ENCODE measurements at places on chromosomes 7 and 10.

DNA sequence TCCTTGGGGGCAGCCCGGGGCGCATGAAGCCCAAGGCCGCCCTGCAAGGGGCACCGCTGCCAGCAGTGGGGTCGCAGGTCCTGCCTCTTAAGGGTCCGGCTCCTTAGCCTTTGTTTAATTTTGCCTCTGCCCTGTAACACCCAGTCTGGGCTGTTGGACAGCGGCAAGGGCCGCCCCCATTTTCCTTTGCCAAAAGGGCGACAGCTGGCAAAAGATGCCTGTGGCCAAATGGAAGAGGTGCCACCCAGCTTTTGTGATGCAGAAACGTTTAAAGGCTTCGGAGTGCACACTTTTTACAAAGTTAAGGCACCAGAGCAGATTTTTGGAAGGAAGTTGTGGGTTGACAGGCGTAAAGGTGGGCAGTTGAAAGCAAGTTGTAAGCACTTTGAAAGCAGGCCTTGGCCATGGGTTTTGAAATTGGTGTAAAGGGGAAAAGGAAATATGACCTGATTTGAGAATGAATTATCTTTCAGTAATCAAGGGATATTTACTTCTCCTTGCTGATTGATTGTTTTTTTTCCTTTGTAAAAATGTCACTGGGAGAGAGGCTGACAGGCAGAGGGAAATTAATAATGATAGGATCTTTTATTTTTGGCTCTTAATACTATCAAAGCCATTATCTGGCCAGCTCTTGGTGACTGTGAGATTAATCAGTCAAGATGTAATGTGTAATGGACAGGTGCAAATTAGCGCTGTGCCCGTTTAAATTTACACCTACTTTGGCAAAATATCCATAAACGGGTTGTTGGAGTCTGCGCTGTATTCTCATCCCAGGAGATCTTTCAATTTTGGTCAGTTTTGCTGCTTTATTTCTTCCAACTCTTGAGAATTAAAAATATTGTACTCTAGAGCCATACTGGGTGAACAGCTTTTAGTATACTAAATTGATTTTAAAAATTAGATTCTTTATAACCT is 1.2 kb downstream of the CASD1 start:
- DNase-seq = no peak

- no peak for DNase-seq
Measured at GRCh38 chr10:7512487-7512886, 101.7 kb upstream of the SFMBT2 start.

- no peak for DNase-seq
Measured at GRCh38 chr10:103502849-103503660, 9.6 kb downstream of the NEURL1 start.

DNA sequence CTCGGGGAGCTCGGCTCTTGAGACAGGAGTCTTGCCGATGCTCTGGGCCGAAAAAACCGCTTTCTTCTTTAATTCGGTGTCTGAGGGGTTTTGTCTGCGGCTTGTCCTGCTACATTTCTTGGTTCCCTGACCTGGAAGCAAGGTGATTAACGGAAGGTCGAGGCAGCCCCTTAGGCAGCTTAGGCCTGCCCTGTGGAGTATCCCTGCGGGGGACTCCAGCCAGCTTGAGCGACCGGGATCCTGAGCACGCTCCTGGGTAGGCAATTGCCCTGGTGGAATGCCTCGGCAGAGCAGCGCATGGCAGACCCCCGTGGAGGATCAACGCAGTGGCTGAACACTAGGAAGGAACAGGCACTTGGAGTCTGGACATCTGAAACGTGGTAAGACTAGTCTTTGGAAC is 30.5 kb upstream of the GHITM start:
- DNase-seq = no peak

- DNase-seq = no peak
Measured at GRCh38 chr10:118882741-118883140, 128.0 kb upstream of the CACUL1 start.

- DNase-seq = peak; percentile 46
Measured at GRCh38 chr10:112295853-112296830, 12.9 kb downstream of the TECTB start.

GRCh38 chr7:77327067-77327931 is 88.8 kb downstream of the GSAP start:
- DNase-seq = peak; percentile 20

DNA sequence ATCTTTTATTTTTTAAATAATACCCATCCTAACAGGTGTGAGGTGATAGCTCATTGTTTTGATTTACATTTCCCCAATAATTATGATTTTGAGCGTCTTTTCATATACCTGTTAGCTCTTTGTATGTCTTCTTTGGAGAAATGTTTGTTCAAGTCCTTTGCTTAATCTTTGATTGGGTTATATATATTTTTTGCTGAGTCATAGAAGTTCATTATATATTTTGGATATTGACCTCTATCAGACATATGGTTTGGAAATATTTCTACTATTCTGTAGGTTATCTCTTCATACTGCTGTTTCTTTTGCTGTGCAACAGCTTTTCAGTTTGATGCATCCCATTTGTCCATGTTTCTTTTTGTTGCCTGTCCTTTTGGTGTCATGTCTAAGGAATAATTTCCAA is 23.6 kb upstream of the HYAL4 start:
- DNase-seq = no peak

DNA sequence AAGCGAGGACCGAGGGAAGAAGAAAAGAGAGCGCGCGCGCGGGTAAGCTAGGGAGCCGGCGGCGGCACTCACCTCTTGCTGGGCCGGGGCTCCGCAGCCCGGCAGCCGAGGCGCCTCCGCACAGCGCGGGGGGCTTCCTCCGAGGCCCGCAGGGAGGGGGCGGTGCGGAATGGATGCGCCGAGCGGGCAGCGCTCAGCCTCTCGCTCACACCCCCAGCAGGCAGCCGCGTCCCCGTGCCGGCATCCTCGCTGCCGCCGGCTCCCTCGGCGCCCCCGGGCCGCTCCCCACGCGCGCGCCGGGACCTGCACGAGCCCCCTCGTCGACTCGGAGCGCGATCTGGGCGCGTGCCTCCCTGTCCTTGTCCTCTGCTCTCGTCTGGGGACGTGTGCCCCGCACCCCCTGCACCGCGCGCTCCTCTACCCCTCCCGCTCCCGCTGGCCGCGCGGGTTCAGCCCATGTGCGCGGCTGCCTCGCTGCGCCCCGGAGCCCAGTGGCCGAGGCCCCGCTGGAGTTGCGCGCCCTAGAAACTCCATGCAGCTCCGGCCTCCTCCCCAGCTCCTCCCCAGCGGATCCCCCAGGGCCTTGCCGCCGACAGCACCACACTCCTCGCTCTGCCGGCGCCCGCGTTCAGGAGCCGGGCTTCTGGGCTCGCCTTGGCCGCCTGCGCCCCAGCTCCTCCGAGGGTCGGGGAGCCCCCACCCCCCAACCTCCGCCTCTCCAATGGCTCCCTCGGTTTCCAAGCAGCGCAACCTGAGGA is 75.3 kb downstream of the CALN1 start:
- no peak for DNase-seq

DNA sequence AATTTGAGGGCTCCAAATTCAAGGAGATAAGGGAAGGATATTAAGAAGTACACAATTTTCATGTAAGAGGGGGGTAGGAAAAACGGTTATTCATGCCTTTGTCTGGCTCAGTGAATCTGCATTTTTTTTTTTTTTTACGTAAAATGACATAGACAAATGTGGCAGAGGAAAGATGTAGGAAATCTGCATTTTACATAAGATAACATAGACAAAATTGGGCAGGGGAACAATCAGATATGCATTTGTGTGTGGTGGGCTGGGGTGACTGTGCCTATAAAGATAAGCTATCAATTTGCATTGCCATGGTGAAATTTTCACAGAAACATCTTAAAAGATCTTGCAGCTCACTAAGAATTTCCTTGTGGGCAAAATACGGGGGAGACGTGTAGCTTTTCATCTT is 92.7 kb upstream of the GPR141 start:
- DNase-seq = no peak

DNA sequence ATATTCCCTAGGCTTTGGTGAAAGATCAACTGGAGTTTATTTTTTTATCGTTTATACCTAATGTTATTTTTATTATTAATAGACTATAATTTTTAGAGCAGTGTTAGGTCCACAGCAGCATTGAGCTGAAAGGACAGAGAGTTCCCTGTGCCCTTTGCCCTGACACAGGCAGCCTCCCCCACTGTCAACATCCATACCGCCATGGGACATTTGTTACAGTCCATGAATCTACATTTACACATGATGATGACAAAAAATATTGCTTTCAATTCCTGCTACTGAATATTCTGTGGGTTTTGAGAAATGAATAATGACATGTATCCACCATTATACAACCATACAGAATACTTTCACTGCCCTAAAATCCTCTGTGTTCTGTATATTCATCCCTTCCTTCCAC is 1297.5 kb upstream of the SORCS1 start:
- no peak for DNase-seq

- DNase-seq = no peak
Measured at GRCh38 chr10:117140525-117140902, 2.4 kb upstream of the VAX1 start.

DNA sequence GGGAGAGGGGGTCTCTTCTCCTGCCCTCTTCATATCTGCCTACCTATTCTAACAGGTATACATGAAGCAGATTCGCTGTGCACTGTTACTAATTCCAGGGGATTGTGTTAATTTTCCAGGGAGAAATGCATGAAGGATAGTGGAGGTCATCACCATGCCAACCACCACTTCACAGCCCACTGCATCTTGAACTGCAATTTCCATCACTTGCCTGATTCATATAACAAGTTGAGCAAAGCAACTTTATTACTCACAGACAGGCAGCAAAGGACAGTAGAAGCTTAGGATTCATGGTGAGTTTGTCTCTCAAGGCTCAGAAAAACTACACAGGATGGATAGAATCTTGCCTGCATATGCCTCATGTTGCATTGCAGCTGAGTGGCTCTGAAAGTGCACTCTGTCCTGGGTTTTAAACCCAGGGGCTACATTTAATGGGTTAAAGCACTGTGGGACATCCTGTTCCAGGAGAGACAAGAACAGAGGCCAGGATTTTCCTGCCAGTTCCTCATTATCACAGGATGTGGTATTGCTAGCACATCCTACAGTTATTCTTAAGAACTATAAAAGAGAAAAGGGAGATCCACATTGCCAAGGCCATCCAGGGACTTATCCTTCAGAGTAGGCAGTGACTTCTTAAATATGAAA is 136.9 kb upstream of the PRSS1 start:
- DNase-seq = no peak

GRCh38 chr7:55065511-55066229 is 46.9 kb downstream of the EGFR start:
- DNase-seq = peak; percentile 49

DNA sequence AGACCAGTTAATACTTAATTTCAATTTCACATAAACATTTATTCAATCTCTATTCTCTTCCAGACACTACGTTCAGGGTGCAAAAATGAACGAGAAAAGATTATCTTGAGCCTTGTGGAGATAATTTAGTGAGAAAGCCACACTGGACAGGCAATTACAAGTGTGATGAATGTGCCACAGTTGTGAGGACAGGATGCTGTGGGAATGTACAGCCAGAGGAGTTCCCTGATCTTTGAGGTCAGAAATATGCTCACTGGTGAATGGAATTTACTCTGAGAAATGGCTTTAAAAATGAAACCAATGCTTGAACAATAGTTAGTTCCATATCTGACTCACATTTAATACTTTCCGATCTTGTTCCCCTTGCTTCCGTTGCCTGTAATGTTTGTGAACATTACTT is 864.8 kb downstream of the GATA3 start:
- DNase-seq = no peak

DNA sequence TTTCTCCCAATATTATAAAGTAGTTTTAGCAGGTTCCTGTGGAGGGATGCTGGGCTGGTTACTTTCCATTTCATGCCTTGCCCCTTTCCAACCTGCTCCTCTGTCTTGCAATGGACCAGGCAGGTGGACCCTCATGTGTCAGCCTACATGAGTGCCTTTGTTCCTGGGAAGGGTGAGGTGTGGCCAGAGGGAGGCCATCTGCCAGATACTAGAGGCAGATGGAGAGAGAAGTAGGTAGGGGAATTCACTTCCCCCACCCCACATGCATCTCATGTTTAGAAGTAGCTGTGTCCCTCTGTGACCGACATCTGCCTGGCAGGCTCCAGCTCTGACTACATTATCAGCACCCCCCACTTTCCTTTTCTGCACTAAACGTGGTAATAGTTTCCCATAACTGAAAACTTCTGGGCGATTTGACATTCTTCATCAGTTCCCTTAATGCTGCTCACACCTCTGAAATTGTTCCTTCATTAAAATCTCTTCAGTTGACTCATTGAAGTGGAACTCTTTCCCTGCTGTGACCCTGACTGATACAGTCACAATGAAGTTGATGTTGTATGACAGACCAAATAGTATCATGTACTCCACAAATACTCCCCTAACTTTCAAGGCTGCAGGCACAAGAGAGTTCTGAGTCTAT is 396.3 kb upstream of the FZD8 start:
- DNase-seq = no peak

DNA sequence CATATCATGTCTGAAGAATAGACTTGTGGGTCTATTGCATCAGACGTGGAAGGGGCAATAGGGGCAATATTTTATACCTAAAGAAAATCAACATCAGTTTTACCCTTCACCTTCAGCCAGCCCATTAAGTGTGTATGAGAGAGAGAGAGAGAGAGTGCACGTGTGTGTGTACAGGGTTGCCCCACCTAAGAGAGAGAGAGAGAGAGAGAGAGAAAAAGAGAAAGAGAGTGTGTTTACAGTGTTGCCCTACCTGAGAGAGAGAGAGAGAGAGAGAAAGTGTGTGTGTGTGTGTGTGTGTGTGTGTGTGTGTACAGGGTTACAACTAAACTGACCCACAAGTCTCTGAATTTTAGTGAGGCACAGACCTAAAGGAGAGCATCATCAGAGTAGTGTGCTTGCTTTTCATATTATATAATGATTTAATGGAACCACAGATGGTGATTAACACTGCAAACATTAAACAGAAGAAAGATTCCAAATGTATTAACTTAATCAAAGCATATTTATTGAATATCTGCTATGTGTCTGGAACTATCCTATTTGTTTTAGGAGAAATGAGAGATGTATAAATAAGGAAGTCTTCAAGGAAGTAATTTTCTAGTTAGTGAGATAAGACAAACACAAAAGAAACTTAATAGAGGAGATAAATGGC is 66.8 kb downstream of the CD36 start:
- no peak for DNase-seq

DNA sequence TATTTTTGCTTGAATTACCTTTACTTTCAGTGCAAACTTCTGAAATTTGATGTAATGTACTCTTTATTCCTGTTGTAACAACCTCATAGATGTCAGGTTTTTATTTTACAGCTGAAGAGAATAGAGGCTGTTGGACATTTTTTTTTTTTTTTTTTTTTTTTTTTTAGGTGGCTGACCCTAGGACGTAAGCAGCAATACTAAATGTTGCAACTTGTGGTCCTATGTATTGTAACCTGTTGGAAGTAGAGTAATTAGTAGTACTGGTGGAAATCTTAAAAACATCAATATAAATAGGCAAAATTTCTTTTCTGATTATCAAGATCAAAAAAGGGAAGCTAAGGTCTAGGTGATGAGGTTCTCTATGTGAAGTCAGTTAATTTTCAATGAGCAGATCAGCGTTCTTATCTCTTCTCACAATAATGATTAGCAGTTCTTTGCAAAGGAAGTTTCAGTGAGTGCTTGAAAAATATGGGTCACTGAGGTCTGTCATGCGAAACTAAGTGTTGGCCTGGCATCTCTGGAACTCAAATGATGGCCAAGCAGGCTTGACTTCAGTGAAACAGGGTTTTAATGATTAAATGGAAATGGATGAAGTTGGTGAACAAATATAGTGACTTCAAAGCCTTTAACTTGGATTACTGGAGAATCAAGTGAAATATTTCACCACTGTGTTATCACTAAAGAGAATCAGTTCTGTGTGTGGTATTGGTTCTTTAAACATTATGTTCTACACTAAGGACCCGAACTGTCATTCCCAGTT is 42.7 kb downstream of the BICC1 start:
- no peak for DNase-seq
